ENCODE measurements at places on chromosomes 16 and 17. TPM values are rescaled to one million over a fixed set of nuclear protein-coding genes. Genes with fewer than 3 reads are reported as not detected.

- peaks cover 74% of the 10 kb centered on the region for H3K4me1 ChIP-seq
- peaks cover 60% of the 10 kb centered on the region for H3K36me3 ChIP-seq
- peak overlapping the region; percentile 97 for H3K27ac ChIP-seq
- DNase-seq, result no peak
These were observed 214.7 kb downstream of the RPTOR start for GRCh38 chr17:80759377-80759673.

GRCh38 chr16:89822188-89823086, 5.8 kb upstream of the SPIRE2 start:
- no peak overlapping the region for H3K27ac ChIP-seq
- H3K4me3 ChIP-seq, result no peak overlapping the region
- peaks cover 18% of the 10 kb centered on the region for H3K4me1 ChIP-seq
- H3K36me3 ChIP-seq, result no peaks in the 10 kb centered on the region
- DNase-seq, result no peak
- H3K27me3 ChIP-seq, result peaks cover 2% of the 10 kb centered on the region

GRCh38 chr16:80367037-80367658, 173.6 kb upstream of the DYNLRB2 start:
- no peak for DNase-seq
- no peak overlapping the region for H3K27ac ChIP-seq

- H3K27ac ChIP-seq, result peak overlapping the region; percentile 63
- H3K27me3 ChIP-seq, result no peaks in the 10 kb centered on the region
- H3K4me3 ChIP-seq, result no peak overlapping the region
These were observed 9.5 kb upstream of the LGALS9 start for GRCh38 chr17:27621536-27621935.

- H3K27me3 ChIP-seq, result peaks cover 5% of the 10 kb centered on the region
- no peak overlapping the region for H3K4me3 ChIP-seq
- H3K27ac ChIP-seq, result no peak overlapping the region
- H3K4me1 ChIP-seq, result peaks cover 8% of the 10 kb centered on the region
- no peaks in the 10 kb centered on the region for H3K36me3 ChIP-seq
- DNase-seq, result peak; percentile 53
These were observed 144.4 kb downstream of the PCTP start for GRCh38 chr17:55895112-55895759.

DNA sequence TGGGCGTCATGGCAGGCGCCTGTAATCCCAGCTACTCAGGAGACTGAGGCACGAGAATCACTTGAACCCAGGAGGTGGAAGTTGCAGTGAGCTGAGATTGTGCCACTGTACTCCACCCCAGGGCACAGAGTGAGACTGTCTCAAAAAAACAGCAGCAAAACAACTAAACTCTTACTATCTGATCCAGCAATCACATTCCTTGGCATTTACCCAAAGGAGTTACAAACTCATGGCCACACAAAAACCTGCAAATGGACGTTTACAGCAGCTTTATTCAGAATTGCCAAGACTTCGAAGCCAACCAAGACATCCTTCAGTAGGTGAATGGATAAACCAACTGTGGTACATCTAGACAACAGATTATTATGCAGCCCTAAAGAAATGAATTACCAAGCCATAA, 4.0 kb downstream of the SIAH1 start:
- peaks cover 51% of the 10 kb centered on the region for H3K4me1 ChIP-seq
- H3K27ac ChIP-seq, result no peak overlapping the region
- H3K36me3 ChIP-seq, result peaks cover 8% of the 10 kb centered on the region

DNA sequence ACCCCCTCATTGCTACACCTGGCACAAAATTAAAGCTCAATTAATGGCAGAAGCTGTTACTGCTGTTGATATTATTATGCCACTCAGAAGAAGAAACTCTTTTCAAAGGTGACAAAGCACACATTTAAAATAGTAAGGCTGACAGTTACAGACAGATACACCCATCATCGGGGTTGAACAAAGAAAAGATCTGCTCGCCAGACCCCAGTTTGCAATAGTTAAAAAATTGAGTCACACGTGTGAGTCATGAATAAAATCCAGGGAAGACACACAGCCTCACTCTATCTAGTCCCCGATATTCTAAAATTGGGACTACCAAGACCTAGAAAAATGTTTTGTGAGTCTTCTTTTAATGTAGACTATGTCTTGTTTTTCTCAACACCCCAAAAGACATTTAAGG, 330.0 kb upstream of the SOX9 start:
- no peaks in the 10 kb centered on the region for H3K4me1 ChIP-seq
- no peaks in the 10 kb centered on the region for H3K36me3 ChIP-seq
- H3K4me3 ChIP-seq, result no peak overlapping the region
- H3K27ac ChIP-seq, result no peak overlapping the region
- no peaks in the 10 kb centered on the region for H3K27me3 ChIP-seq
- DNase-seq, result no peak

- no peak for DNase-seq
- H3K27ac ChIP-seq, result no peak overlapping the region
- H3K27me3 ChIP-seq, result no peaks in the 10 kb centered on the region
- no peak overlapping the region for H3K4me3 ChIP-seq
- H3K36me3 ChIP-seq, result no peaks in the 10 kb centered on the region
These were observed 22.2 kb downstream of the CACNA1G start for GRCh38 chr17:50582741-50583140.

DNA sequence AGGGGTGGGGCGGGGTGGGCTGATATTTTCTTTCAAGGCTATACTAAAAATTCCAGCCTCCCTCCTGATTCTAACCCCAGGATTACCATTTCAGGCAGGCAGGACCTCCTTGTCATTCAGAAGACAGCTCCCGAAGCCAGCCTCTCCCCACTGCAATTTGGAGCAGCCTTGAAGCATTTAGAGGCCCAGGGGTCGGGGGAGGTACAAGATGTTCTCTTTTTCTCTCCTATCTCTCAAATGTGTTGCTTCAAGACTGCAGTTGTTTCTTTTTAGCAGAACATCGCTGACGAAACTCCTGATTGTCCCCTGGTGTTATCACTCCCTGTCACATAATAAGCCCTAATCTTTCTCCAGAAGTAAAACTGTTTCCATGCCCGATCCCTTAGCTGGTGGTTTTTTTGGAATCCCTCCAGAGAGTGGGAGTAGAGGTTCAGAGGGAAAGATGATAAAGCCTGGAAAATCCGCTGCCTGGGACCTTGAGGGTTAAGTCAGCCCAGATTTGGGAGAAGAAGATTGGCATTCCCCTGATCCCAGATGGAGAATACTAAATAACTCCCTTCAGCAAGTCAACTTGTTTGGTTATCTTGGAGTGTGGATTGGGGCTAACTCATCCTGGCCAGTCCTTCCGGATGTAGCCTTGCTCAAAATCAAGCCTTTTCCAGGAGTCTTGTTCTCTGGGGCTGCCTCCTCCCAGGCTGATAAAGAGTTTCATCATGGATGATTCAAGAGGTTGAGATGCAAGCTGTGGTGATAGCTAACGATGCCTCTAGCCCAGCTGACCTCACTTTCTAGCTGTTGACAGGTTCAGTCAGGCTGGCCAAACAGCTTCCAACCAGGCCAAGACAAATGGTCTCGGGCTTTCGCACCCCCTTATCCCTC, 71.3 kb downstream of the SOX9 start:
- no peaks in the 10 kb centered on the region for H3K27me3 ChIP-seq
- H3K4me1 ChIP-seq, result no peaks in the 10 kb centered on the region
- DNase-seq, result no peak
- no peaks in the 10 kb centered on the region for H3K36me3 ChIP-seq
- H3K27ac ChIP-seq, result no peak overlapping the region
- H3K4me3 ChIP-seq, result no peak overlapping the region

DNA sequence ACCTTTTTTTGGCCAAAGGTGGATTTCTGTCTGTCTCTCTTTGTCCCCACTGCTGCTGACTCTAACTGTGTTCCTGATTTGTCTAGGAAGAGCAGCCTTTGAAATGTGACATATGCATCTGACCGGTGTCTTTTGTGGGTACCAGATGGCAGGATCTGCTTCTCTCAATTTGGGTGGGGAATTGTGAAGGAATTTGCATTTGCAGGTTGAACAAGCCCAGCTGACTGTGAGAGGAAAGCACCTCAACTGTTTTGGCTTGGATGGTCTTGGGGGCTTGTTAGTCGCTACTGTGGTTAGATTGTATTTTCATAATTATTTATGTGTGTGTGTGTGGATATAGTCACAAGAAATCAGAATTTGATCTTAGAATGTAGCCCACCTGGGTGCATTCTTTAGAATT, 37.7 kb upstream of the LCMT1 start:
- no peaks in the 10 kb centered on the region for H3K4me1 ChIP-seq
- DNase-seq, result no peak
- no peak overlapping the region for H3K4me3 ChIP-seq
- H3K36me3 ChIP-seq, result no peaks in the 10 kb centered on the region

- H3K36me3 ChIP-seq, result no peaks in the 10 kb centered on the region
- H3K27me3 ChIP-seq, result no peaks in the 10 kb centered on the region
- DNase-seq, result no peak
These were observed 450.0 kb downstream of the NPIPA7 start for GRCh38 chr16:16828913-16829398.

DNA sequence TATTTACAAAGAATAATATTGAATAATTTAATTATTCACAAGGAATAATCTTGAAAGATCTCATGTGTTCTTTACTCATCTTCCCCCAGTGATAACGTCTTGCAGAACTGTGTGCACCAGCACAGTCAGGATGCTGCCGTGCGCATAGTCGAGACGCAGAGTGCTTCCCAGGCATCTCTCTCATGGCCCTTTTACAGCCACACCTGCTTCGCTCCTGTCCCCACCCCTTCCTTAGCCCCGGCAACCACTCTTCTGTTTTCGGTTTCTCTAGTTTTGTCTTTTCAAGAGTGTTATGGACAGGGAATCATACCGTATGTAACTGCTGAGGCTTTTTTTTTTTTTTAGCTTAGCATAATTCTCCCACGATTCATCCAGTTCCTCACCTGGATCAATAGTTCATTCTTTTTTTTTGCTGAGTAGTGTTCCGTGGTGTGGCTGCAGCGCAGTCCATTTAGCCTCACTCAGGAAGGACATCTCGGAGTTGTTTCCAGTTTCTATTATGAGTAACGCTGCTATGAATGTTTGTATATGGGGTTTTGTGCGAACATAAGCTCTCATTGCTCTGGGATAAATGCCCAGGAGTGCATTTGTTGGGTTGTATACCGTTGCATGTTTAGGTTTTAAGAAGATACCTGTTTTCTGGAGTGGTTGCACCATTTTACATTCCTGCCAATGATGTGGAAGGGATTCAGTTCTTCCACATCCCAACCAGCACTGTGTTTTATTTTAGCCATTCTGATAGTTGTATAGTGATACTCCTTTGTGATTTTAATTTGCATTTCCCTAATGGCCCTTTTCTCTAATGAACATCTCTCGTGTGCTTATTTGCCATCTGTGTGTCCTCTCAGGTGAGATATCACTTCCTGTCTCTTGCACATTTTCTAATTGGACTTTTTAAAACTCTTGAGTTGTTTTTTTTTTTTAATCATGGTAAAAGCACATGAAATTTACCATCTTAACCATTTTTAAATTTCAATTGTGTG, 47.6 kb downstream of the SEC14L1 start:
- peaks cover 27% of the 10 kb centered on the region for H3K4me1 ChIP-seq
- H3K27ac ChIP-seq, result peak overlapping the region; percentile 78
- H3K4me3 ChIP-seq, result peak overlapping the region; percentile 12
- H3K36me3 ChIP-seq, result peaks cover 24% of the 10 kb centered on the region
- DNase-seq, result no peak

DNA sequence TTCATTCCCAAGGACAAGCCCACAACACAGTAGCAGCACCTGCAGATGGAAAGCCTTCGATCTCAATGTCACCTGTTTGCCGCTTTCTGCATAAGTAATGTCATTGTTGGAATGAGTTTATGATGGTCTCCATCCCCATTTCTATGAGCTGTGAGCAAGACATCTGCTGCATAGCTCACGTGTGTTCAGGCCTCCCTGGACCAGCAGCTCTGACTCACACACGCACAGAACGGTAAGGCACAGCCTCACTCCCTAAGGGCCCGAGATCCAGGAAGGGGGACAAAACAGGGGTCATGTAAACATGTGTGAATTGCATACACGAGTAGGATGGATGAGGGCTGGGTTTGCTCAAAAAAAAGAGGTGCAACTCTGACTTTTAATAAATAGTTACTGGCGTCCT, 223.1 kb downstream of the SOX9 start:
- H3K27me3 ChIP-seq, result no peaks in the 10 kb centered on the region
- no peak overlapping the region for H3K27ac ChIP-seq
- no peak overlapping the region for H3K4me3 ChIP-seq
- no peaks in the 10 kb centered on the region for H3K4me1 ChIP-seq
- no peak for DNase-seq
- no peaks in the 10 kb centered on the region for H3K36me3 ChIP-seq

Gene TEX2
- total RNA-seq, result 14.3 TPM

Gene KRTAP1-5
- not detected for total RNA-seq

Gene HYDIN
- not detected for total RNA-seq

Gene MYH8
- total RNA-seq, result not detected
